Airway epithelial cell (primary cell): ENCODE measurements at places on chromosomes 12 and 14. TPM values are rescaled to one million over a fixed set of nuclear protein-coding genes. Genes with fewer than 3 reads are reported as not detected.

The FOXG1 gene
- not detected in 2 replicates for total RNA-seq

The FGF6 gene
- not detected in 2 replicates for total RNA-seq

The SSTR1 gene
- not detected in 2 replicates for total RNA-seq

The PPP4R4 gene
- 6.3 and 8.9 TPM in 2 replicates for total RNA-seq

The EFCAB11 gene
- 6.9 and 9.5 TPM in 2 replicates for total RNA-seq

The COX8C gene
- total RNA-seq: not detected in 2 replicates

The ULK1 gene
- 5.2 and 9.6 TPM in 2 replicates for total RNA-seq

The ART4 gene
- total RNA-seq: not detected in 2 replicates

The NPFF gene
- total RNA-seq: not detected in 2 replicates

The LRP1 gene
- 25.8 and 34.4 TPM in 2 replicates for total RNA-seq

The GRIN2B gene
- under 0.01 TPM in 1 of 2 replicates, not detected in the other for total RNA-seq

The ANKRD52 gene
- total RNA-seq: 12.4 and 18.3 TPM in 2 replicates

The GPR68 gene
- total RNA-seq: 1.3 and 1.9 TPM in 2 replicates
